ENCODE measurements at places on chromosomes 12 and 14.
A peak's percentile ranks its signal among the peaks of the same experiment; 100 is the strongest.

- peak; percentile 88 for DNase-seq
Observed at GRCh38 chr12:105334582-105334981, 4.1 kb downstream of the C12orf75 start.

GRCh38 chr14:70748422-70748821 is 60.9 kb downstream of the MAP3K9 start:
- DNase-seq, result no peak

- DNase-seq, result no peak
Observed at GRCh38 chr14:61104358-61104757, 123.3 kb downstream of the SLC38A6 start.

GRCh38 chr12:28543021-28543890 is 353.0 kb downstream of the CCDC91 start:
- no peak for DNase-seq

DNA sequence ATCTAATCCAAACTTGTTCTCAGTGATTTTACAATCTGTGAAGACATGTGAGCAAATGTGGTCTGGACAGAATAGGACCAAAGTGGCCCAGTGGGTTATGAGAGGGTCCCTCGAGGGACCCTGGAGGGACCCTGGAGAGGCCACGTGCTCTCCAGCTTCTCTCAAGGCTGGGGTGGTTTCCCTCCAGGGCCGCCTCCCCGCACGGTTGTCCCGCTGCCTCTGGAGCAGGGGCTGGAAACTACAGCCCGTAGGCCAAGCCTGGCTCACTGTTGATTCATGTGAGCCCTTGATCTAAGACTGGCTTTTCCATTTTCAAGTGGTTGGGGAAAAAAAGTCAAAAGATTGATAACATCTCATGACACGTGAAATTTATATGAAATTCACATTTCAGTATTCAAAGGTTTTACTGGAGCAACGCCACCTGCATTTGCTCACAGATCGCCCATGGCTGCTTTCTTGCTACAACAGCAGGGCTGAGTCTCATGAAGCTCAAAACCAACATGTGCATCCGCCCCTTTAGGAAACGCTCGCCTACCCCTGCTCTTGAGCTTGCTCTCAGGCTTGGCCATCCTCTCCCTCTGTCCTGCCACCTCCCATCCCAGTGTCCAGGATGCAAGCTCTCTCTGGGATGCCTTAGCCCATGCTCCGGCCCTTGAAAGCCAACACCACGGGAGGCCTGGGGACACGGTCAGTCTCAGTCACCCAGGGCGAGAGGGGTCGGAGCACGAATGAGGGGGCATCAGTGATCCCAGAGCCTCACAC is 12.1 kb upstream of the LRTM2 start:
- no peak for DNase-seq

GRCh38 chr14:33206981-33207380 is 268.3 kb downstream of the NPAS3 start:
- DNase-seq, result no peak

- no peak for DNase-seq
Observed at GRCh38 chr12:27000961-27001360, 13.2 kb downstream of the TM7SF3 start.

DNA sequence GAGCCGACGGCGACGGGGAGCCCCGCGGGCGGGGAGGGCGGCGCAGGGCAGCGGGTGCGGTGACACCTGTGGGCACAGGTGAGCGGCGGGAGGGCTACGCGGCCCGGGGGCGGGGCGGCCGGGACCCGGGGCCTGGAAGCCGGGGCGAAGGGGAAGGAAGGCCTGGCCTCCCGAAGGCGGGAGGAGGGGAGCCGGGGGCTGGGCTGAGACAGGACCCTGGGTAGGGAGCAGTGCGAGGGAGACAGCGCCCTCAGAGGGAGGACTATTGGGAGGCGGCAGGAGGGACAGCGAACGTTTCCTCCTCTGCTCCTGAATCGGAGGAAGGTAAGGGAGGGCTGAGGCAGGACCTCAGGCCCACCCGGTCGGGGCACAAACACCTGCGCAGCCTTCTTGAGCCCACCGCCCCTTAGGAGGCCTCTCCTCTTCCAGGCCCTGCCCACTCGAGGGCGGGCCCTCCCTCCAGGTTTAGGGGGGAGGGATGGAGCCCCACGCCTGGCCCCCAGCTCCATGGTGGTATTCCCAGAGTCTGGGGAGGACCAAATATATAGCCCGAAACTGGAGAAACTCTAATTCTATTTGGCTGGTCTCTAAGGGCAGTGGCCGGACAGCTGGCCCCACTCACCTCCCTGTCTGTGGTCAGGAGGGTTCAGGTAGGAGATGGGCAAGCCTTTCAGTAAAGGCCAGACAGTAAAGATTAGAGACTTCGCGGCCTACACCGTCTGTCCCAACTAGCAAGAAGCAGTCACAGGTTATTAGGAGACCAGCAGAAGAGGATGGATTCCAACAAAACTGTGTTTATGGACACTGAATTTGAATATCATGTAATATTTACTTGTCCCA is 509 bp downstream of the PLEKHG6 start:
- DNase-seq, result no peak

DNA sequence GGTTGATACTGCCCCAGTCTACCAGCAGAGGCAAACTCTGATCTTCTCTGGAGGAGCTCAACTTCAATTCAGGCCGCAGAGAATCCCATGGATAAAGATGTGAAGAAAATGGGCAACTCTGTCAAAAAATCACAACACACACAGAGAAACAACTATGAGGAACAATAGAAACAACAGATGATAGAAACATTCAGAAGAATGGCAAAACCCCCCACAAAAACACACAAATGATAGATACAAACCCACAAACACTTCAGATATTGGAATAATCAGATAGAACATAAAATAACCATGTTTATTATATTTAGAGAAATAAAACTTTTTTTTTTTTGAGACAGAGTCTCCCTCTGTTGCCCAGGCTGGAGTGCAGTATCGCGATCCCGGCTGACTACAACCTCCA is 20.0 kb upstream of the HVCN1 start:
- DNase-seq, result no peak

DNA sequence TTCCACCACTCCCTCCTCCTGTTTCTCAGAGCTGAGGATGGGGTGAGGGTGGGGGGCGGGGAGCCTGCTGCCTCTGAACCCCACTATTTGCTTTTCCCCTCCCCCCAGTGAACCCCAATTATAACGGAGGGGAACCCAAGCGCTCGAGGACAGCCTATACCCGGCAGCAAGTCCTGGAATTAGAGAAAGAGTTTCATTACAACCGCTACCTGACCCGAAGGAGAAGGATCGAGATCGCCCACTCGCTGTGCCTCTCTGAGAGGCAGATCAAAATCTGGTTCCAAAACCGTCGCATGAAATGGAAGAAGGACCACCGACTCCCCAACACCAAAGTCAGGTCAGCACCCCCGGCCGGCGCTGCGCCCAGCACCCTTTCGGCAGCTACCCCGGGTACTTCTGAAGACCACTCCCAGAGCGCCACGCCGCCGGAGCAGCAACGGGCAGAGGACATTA is 1.1 kb downstream of the HOXC4 start:
- no peak for DNase-seq

- no peak for DNase-seq
Observed at GRCh38 chr14:85583380-85583779, 53.4 kb downstream of the FLRT2 start.

- no peak for DNase-seq
Observed at GRCh38 chr12:111448266-111448830, 42.6 kb downstream of the SH2B3 start.

- DNase-seq, result no peak
Observed at GRCh38 chr12:70399311-70399710, 33.2 kb downstream of the KCNMB4 start.

DNA sequence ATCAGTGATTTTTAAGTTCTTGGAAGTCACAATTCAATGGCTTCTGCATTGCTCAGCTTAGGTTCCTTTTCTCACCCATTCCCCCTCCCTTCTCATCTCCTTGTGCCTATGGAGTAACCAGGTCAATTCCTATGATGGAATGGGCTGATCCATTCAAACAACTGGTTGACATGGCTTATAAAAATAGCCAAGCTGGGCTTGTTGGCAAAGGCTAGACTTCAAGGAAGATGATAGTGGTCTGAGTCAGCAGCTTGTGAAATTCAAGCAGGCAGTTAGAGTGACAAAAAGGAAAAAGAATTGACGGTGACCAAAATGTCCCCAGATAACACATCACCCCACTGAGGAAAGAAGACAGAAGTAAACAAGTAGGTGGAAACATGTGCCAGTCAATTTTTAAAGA is 119.9 kb upstream of the PCED1B start:
- peak; percentile 90 for DNase-seq

DNA sequence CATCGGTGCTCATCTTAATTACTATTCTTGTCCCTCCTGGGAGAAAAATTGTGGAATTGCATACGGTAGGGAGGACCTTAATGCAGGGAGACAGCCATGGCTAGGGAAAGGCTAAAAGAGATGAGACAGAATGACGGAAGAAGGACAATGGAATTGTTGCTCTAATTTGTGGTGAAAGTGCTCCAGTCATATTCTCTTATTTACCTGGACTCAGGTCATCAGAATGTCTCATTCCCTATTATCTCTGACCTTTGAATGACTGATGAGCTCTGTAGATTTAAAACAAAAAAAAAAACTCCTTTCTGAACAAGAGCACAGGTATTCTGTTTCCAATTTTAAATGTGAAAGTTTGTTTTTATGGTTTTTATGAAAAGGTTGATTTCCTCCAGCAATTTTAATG is 8.6 kb upstream of the EPS8 start:
- DNase-seq, result no peak

- DNase-seq, result no peak
Observed at GRCh38 chr12:52394836-52395405, 9.5 kb upstream of the KRT84 start.

- DNase-seq, result peak; percentile 33
Observed at GRCh38 chr12:42590330-42590934, 886 bp upstream of the PRICKLE1 start.

GRCh38 chr14:102390064-102390855 is 27.5 kb downstream of the TECPR2 start:
- peak; percentile 37 for DNase-seq

DNA sequence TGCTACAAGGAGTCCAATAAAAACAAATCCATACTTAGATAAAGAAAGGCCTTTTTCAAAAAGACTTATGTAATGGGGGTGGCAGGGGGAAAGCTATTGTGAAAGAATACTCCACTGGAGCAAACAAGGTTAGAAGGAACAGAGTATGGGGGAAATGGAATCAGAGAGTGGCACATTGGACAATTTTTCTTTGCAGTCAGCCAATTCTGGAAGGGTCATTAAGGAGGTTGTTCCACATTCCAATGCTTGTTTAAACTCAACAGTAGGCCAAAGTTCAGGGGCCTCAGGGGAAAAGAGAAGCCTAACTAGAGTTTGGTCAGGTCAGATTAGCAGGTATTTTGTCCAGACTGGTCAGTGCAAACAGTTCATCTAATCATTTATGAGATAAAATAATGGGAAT is 105.2 kb upstream of the RESF1 start:
- DNase-seq, result no peak

DNA sequence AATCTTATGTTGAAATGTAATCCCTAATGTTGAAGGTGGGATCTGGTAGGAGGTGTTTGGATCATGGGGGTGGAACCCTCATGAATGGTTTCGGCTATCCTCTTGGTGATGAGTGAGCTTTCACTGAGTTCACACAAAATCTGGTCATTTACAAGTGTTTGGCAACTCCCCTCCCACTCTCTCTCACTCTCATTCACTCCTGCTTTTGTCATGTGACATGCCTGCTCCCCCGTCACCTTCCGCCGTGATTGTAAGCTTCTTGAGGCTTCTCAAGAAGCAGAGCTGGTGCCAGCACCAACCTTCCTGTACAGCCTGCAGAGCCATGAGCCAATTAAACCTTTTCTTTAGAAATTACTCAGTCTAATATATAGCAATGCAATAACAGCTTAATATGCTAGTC is 245.4 kb downstream of the BMP4 start:
- DNase-seq, result no peak

- no peak for DNase-seq
Observed at GRCh38 chr12:4615667-4616066, 33.2 kb downstream of the AKAP3 start.

GRCh38 chr12:27018037-27018436 is 3.9 kb upstream of the TM7SF3 start:
- no peak for DNase-seq

DNA sequence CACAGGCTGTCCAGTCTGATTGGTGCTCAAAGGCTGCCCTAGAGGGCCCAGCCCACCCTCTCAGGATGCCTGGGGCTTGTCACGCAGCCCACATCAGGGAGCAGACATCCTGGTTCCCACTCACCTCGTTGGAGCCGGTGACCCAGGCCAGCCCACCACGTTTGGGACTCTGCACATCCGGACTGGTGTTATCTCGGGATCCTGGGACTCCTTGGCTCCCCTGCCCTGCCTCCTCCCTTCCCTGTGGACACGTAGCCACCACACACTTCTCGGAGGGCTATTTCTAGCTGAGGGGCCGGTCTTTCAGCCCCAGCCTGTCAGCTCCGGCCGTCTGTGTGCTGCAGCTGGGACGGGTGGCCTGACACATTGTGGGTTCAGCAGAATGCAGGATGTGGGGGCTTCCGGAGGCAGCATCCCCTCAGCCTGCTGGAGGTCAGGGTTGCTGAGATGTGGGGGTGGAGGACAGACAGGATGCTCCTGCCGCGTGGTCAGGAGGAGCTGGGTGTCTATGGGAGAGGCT is 12.8 kb upstream of the FGF23 start:
- DNase-seq, result no peak

- peak; percentile 16 for DNase-seq
Observed at GRCh38 chr12:109739747-109740693, 26.4 kb downstream of the FAM222A start.

- DNase-seq, result no peak
Observed at GRCh38 chr12:73330584-73331351, 1058.6 kb downstream of the TRHDE start.

- DNase-seq, result no peak
Observed at GRCh38 chr14:96103560-96104460, 64.6 kb downstream of the C14orf132 start.

- DNase-seq, result peak; percentile 46
Observed at GRCh38 chr14:71803539-71804260, 128.5 kb upstream of the RGS6 start.

GRCh38 chr12:6923003-6923732 is 4.6 kb upstream of the ATN1 start:
- no peak for DNase-seq

DNA sequence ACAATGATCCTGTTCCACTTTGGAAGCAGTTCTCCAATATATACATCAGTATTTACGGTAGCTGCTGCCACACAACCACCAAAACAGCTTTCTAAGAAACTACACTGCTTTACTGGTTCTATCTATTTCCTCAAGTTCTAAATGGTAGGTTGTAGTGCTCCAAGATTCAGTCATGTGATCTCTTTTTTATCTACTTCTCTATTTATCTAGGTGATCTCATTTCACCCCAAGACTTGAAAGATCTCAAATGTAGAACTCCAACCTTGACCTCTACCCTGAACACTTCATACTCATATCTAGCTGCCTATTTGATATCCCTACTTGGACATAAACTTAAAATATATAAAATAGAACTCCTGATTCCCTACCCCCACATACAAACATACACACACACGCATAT is 133.9 kb upstream of the RAP1B start:
- no peak for DNase-seq

- no peak for DNase-seq
Observed at GRCh38 chr12:104351057-104351983, 47.8 kb downstream of the EID3 start.

DNA sequence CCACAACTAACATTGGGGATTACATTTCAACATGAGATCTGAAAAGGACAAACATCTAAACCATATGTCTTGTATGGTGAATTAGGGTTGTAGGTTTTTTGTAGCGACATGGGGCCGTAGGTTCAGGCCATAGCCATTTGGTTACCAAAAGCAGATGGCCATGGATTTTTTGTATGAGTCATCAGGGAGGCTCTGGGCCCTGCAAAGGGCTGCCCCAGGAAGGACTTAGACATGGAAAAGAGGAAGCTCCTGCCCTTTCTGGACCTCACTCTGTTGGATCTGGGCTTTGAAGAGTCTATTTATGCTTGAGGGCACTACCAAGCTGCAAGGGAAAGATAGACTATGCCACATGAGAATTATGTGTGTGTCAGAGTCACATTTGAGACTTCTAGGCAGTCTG is 89.3 kb upstream of the DHRS4 start:
- DNase-seq, result no peak
